ENCODE measurements at places on chromosomes 6 and 20.

GRCh38 chr6:51839726-51840374 lies 247.6 kb downstream of the PKHD1 start:
- no peak for DNase-seq

GRCh38 chr6:8670792-8671191 lies 235.4 kb upstream of the SLC35B3 start:
- no peak for DNase-seq

DNA sequence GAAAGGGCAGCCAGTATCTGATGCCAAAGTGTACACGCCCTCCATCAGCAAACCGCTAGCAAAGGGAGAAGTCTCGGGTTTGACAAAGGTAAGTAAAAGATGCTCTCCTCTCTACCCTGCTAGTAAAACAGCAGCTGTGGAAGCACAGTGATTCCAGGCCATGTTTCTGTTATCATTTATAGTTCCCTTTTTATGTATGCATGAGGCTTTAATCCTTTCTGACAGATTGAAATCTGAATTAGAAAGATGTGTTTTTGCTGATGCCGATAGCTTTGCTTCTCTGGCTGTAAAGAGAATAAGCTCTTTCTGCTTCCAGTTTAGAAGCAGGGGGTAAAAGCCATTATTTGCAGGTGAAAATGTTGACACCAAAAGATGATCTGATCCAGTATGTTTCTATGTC lies 392.4 kb upstream of the SOX4 start:
- no peak for DNase-seq

DNA sequence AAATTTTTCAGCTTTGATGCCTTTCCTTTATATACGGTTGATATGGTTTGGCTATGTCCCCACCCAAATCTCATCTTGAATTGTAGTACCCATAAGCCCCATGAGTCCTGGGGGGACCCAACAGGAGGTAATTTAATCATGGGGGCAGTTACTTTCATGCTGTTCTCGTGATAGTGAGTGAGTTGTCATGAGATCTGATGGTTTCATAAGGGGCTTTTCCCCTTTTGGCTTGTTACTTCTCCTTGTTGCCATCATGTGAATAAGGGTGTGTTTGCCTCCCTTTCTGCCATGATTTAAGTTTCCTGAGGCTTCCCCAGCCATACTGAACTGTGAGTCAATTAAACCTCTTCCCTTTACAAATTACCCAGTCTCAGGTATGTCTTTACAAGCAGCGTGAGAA lies 66.8 kb downstream of the ARHGAP18 start:
- no peak for DNase-seq

DNA sequence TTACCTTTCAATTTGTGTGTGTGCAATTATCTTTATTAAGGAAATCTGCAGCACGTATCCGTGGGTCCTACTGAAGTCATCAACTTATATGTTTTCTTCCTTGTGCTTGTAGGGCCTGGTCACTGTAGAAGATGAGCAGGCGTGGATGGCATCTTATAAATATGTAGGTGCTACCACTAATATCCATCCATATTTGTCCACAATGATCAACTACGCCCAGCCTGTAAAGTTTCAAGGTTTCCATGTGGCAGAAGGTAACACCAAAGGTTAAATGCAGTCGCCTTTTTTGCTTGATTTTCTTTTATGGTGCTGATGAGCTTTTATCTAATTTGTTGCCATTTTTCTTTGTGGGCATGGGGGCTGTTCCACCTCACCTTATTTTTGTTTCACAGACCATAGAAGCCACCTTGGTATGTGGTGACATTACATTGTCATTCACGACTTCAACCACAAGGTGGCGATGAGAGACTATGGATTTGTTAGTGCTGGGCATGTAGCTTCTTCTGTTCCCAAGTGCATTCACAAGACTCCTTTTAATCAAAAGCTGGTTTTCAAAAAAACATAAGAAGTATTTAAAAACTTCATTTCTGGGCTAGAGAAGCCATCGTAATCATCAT lies 106.5 kb upstream of the LAMP5 start:
- DNase-seq, result no peak

DNA sequence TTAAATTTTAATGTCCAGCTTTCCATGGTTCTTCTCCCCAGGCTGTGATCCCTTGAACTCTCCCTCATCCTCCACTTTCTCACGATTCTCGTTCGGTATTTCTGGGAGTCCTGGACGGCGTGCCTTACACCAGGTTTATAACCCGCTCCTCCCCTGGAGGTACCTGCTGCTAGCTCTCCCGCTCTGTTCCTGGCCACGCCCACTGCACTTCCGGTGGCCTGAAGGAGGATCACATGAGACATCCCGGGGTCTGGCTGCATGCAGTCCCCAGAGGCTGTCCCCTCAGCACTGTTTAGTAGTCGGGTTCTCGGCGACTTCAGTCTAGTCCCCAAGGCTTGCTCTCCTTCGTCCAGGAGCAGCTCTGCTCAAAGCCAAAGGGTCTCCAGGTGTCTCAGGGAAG lies 28.4 kb upstream of the GCLC start:
- no peak for DNase-seq

DNA sequence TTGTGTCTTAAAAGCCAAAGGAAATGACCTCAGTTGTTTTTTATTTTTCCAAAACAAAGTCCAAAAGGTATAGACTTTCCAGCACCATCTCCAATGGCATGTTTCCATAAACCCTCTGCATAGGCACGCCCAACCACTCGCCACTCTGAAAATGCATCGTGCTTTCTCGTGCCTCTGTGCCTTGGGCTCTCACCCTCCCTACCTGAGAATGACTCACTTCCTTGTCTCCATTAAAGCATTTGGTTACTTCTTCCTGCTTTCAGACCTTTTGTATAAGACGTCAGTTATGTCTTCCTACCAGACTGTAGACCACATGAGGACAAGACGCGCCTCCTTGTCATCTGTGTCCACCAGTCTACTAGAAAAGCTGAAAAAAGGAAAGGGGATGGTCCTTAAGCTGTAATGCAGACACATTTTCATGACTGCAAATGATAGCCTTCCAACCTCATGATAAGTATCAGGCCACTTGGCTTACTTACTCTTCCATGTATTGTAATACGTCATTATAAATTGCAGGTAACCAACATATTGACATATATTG lies 61.2 kb upstream of the CDYL start:
- DNase-seq, result no peak

- DNase-seq, result peak; percentile 93
Measured at GRCh38 chr6:169162752-169163407, 90.8 kb downstream of the THBS2 start.

DNA sequence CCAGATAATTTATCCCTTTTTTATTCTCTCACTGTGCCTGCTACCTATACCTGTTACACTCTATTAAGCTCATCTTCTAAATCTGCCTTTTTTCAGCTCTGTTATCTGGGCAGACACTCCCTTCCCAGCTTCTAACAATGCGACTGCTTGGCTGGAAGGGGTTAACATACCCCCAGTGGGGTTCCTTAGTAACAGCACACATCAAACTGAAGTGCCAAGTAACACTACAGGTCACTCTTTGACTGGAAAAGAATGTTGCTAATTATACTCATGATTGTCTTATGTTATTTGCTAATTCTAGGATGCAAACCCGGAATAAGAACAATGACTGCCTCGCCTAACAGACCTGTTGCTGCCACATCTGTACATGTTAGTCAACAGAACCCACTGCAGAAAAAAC lies 203.5 kb downstream of the EPM2A start:
- no peak for DNase-seq

DNA sequence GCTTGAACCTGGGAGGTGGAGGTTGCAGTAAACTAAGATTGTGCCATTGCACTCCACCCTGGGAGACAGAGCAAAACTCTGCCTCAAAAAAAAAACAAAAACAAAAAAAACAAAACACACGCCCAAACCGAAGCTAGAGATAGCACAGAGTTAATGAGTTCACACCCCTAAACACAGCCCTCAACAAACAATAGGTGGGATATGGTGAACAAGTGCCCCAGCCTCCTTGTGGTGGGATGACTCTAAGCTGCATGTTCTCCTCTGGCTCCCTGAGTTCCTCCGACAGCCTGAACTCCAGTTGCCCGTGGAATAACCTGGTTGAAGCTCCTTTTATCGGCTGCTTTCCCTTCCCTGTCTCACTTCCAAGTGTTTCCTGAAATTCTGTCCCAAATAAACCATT lies 22.1 kb upstream of the DSN1 start:
- DNase-seq, result no peak

- no peak for DNase-seq
Measured at GRCh38 chr6:150282806-150283205, 86.0 kb upstream of the IYD start.

DNA sequence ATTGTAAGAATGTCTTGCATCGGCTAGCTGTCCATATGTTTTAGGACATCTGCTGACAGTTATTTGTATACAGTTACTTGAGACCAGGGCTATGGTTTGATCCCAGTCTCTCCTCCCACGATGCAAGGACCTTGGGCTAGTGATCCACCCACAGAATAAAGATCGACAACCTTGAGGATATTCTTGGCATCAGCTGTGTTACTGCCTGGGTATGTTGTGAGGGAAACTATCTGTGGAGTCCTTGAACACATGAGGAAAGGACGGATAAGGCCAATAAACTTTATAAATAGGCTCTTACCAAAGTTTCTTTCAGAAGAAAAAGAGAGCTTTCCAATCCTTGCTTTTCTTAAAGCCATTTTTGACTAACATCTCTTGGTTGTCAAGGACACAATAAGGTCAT lies 70.8 kb upstream of the HEY2 start:
- no peak for DNase-seq

- no peak for DNase-seq
Measured at GRCh38 chr6:39177130-39177529, 52.1 kb downstream of the KCNK5 start.

GRCh38 chr6:163985710-163986109 lies 571.2 kb downstream of the QKI start:
- DNase-seq, result no peak

GRCh38 chr20:48416002-48416401 lies 411.8 kb downstream of the PREX1 start:
- DNase-seq, result no peak

- DNase-seq, result no peak
Measured at GRCh38 chr6:142700671-142701312, 244.2 kb downstream of the HIVEP2 start.

- peak; percentile 23 for DNase-seq
Measured at GRCh38 chr6:133548423-133549159, 307.4 kb downstream of the EYA4 start.

- DNase-seq, result no peak
Measured at GRCh38 chr6:73364549-73364948, 2.1 kb downstream of the KHDC3L start.

DNA sequence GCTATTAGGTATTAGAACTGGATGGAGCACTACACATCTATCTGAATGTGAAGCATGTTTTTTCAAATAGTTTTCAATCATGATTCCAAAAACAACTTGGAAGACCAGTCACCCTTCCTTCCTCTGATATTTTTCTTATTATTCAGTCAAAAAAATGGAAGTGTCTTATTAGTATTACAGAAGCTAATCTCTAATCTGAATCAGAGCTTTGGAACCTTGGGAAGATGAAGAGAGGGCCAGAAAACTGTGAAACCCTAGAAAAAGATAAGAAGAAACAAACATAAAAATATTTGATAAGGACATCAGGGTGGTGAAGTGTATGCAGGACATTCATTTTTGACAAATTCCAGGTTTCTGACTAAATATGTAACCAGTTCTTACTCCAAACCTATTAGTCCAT lies 166.3 kb upstream of the PRSS16 start:
- no peak for DNase-seq

- peak; percentile 92 for DNase-seq
Measured at GRCh38 chr6:23003671-23004467, 434.5 kb downstream of the HDGFL1 start.

DNA sequence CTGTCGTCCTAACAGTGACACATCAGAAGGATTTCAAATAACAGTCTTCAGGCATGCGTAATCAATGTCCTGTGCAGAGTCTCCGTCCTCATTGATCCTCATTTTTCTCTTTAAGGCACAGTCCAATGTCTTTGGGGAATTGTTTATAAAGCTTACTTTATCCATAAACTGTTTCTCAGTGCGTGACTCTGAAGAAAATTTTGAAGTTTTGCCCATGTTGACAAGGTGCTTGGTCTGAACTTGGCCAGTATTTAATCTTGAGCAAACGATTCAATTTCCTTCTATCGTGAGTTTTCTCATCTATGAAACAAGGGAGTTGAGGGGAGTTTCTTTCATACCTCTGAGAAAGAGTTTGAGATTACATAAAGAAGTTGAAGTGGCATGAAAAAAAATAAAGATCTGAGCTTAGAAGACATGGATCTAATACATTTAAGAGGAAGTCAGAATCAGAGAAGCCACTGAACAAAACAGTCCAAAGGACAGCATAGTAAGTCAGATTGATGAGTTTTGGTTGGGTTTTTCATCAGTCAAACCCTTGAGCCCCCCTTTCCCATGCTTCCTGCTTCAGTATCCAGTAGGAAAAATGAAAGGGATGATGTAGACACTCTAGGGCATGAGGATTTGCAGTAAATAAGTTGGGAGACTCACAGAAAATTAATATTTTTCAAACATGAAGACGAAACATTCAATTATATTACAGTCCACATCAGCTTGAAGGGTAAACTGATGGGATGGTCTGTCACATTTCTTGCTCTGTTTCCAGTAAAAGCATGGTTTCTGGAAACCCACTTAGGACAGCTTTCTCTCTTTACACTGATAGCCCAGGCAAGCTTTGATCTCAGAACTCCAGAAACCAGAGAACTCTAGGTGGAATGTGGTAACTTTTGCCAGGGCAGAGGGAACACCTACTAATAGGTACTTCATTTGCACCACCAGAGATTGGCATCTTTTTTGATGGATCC lies 8.1 kb downstream of the EDN1 start:
- DNase-seq, result no peak

GRCh38 chr6:45727819-45728449 lies 287.7 kb downstream of the CLIC5 start:
- DNase-seq, result no peak

DNA sequence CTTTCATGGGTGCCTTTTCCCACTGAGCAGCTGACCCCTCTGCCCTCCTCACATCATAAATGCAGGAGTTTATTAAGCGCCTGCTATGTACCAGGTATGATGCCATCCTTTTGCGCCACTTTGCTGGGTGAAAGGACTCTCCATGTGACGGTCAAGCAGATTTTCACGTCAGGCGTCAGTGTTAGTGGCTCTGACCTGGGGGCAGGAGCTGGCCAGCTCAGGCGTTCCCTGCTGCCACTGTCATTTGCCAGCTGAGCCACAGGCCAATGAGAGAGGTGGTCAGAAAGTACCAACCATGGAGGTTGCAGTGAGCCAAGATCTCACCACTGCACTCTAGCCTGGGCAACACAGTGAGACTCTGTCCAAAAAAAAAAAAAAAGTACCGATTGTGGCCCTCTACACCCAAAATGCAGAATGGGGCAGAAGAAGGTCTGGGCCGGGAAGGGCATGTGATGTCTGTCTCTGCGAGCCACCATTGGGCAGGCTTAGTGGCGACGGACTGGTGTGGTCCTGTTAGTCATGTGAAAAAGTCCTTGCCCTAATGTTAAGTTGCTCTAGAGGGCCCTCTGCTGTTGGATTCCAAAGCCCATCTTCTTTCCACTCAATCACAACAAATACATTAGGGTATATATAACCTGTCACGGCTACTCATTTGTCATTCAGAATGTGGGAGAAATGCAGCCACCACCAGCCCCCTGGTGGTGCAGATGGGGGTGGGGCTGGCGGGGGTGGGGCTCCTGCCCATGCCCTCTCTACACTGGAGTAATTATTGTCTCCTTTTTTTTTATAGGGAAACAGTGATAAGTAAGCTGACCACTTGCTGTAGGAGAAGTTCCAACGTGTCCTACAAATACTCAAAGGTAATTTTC lies 18.4 kb upstream of the SLC22A1 start:
- DNase-seq, result no peak

- no peak for DNase-seq
Measured at GRCh38 chr6:132060591-132060990, 109.4 kb upstream of the CCN2 start.
